ENCODE measurements at places on chromosomes 4 and X.

DNA sequence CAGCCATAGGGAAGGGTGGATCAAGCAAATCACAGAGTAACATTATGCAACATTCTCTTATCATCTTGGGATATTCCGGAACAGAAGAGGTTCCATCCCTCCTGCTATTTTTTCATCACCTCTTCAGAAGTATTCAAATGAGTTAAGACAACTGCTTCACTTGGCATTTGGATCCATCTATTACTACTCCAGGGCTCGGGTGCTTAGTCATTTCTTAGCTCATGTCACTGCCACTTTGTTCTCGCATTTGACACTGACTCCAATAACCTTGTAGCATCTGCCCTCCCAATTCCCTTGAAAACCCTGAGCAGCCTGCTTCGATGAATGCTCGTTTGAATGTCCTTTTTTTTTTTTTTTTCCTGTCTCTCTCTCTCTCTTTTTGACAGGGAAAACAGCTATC, 114.9 kb downstream of the PPARGC1A start:
- DNase-seq: no peak

DNA sequence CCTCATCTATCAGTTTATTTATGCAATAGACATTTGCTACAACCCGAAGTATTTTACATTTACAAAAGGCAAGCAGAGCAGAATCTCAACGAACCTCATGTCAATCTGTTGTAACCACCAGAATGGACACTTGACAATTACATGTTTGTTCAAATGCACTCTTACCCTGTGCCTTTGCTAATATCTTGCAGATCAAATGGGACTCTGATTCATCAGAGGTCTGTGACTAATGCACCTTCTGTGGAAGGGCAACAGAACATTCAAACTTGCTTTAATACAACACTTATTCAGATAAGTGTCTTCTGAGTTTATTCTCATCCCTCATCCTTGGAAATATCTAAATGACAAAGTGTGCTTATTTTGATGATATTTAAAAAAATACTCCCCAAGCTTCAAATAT, 644.7 kb upstream of the PCDH10 start:
- no peak for DNase-seq

DNA sequence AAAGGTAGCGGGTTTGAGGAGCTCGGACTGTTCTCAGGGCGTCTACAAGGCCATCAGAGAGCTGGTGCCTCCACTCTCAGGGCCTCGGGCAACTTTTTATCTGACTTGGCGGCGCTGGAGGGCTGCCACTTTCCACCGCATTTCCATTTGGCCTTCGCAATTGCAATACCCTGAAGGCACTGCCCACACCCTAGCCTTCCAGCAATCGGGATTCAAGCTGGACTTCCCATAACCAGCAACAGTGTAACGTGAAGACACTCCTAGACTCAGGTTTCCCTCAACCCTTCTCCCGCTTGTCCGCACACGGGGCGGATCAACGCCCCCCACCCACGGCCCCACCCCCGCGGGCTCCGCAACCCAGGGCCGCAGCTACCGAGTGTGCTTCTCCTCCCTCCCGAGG, 50.2 kb upstream of the BCOR start:
- no peak for DNase-seq

GRCh38 chr4:182483685-182484084, 240.5 kb downstream of the TENM3 start:
- no peak for DNase-seq

DNA sequence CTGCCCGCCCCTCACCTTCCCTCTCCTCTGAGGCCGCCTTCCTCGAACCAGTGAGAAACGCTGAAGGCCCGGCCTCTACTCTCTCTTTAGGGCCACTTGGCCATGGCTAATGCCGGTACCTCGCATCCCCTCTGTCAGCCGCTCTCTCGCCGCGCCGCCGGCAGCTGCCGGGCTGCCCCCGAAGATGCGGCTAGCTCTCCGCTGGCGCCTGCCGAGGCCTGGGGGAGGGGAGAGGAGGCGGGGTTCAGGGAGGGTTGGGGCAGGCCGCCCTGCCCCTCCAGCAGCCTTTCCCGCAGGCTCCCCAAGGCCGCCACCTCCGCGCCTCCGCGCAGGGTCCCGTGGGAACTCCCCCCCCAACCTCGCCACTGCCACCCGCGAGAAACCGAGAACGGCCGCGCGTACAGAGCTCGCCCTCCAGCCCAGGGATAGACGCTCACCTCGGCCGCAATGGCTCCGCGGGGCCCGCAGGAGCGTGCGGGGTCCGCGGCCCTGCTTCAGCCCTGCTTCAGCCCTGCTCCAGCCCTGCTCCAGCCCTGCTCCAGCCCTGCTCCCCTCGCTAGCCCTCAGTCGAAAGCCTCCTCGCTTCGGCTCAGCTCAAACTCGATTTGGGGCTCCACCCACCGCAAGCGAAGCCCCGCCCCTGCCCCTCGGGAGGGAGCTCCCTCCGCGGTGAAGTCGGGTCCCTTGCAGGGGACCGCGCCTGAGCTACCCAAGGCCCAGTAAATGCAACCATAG, at the start of gene HUWE1:
TSS of gene HUWE1 (minus strand) at position 569 of the 735 bp plus-strand sequence. CDS start 32,612 bp downstream, outside the sequence.
- DNase-seq: peak; percentile 72

DNA sequence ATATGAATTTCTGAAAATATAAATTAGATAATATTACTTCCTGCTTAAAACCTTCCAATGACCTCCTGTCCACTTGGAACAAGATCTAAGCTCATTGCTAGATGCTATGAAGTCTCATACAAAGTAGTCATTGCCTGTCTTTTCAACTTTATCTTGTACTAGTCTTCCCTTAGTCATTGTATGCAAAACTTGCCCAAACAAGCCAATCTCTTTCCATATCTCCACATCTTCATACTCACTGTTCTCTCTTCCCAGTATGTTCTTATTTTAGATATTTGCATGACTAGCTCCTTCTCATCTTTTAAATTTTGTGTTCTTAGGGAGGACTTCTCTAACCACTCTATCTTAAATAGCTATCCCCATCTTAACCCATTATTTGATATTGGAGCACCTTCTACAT, 33.9 kb upstream of the CDX4 start:
- DNase-seq: no peak

DNA sequence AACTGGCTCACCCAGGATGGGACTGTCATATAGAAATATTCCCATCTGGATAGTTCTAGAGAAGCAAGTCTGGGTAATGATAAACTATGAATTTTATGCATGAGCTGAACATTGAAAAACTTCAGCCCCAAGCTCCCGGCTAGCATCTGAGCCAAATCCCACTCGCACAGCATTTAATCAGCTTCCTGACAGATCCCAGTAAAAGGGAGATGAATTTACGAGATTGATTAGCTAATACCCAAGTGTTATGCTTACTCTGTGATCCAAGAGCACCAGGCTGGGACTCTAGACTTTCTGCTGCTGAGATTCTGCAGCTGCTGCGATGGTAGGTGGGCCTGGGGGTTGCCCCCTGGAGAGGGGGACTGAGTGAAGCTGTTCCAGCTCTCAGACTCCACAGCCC, 28.0 kb downstream of the FRMPD3 start:
- DNase-seq: no peak

DNA sequence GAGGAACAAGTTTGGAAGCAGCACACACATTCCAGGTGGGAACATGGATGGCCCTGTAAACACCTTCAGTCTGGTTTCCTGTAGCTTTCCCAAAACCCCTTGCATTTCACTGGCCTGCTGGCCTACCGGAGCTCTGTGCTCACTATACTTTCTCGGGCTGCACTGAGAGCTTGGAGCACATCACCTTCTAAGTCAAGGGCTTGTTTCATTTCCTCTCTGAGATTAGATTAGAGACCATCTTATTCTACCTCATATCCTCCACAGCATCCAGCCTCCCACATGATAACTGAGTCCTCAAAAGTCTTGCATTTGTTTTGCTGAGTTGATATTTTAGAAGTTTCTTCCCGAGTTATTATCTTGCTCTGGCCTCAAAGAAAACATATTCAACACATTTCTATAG, 147.7 kb downstream of the RASL11B start:
- DNase-seq: no peak

DNA sequence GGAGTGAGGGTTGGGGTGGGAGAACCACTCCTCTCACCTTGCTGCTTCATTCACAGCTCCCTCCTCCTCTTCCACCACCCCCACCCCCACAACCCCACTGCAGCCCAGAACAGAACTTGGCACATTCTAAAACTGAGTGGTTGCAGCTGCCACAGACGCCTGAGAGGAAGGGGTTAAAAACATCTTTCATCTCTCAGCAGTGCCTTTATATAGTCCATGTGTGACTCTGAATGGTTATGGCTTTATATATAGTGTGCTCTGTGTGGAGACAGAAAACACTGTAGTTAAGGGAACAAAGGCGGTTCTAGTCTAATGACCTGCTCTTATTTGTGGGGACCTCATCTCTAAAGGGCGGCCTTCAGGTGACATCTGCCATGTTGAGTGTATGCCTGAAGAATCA, 144.8 kb downstream of the BCOR start:
- DNase-seq: no peak

GRCh38 chr4:67934628-67935027, 28.7 kb downstream of the TMPRSS11A start:
- no peak for DNase-seq

- DNase-seq: no peak
These were observed 1482.6 kb downstream of the FAM133A start for GRCh38 chrX:95156566-95156965.

DNA sequence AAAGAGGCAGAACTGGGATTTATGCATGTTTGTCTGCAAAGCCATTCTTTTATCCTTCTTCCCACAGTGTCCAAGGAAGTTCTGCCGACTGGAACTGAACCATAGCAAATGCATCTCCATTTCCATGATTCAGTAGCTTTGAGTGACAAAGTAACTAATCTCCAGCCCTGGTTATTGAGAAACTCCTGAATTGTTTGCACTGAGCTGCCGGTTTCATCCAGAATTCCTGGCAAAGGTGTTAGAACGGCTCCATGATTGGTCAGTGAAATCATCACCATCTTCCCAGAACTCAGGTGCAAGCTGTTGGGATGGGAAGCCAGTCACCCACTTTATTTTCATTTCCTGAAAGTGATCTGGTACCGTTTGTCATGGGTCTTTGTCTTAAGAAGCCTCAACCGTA, 47.0 kb upstream of the SLC34A2 start:
- DNase-seq: no peak

- no peak for DNase-seq
These were observed 23.2 kb upstream of the ZCCHC13 start for GRCh38 chrX:74280759-74281158.

DNA sequence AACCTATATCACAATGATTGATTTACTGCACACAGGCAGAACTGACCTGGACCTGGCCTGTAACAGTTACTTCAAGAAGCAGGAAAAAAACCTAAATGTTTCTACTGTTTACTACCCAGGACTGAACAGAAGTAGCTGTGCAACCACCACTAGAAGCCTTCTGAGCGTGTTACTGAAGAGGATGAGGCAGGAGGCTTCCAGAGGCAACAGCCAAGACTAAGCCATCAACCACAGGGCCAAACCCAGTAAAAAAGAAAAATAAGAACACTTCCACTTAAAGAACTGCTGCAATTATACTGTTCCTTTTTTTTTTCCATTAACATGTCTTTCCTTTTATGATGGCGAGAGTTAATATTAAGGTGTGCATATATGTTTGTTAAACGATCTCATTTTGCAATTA, 29.4 kb upstream of the TTC29 start:
- no peak for DNase-seq

- no peak for DNase-seq
These were observed 4.6 kb downstream of the HMX1 start for GRCh38 chr4:8866828-8867623.

DNA sequence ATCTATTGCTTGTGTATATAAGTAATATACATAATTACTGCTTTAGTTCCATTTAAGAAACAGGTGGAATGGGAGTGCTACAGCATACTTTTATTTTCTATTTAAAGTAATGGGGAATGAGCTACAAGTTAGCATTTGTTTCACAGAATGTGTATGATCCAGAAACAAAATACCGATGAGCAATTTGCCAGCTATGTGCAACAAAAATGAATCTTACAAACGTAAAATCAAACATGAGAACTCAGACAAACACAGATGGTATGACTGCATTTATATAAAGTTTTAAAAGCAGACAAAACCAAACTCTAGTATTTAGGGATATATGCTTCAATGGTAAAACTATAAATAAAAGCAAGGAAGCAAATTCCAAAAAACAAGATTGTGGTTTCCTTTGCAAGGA, 141.7 kb downstream of the PAPSS1 start:
- no peak for DNase-seq

DNA sequence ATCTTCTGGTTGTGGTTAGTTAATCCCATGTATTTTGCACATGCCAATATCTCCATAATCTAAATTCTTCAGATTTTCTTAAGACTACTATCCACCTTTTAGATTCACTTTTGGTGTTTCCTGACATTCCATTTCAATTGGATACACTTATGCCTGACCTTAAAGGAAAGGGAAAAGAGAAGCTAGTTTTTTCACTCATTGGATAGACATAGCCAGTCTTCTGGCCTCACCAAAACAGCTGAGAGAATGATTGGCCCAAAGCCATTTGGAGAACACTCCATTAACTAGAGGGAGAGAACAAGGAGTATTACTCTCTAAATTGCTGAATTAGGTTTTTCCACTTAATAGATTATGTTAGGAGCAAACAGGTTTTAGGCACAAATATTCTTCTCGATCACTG, 4.0 kb downstream of the PRPS1 start:
- DNase-seq: no peak

DNA sequence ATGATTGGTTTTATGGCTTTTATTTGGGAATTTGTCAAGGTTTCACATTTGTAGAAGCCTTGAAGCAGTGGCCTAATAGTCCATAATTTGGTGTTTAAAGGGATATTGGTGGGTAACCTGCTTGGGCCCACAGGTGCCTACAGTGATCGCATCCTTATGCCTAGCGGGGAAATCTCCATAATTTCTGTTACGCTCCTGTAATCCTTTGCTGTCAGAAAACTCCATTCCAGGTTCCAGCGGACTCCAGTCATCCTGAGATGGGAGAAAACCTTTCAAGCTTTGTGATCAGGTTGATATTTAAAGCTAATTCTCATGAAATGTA, 257.0 kb upstream of the JADE1 start:
- DNase-seq: no peak

GRCh38 chr4:71009086-71009485, 15.6 kb downstream of the DCK start:
- no peak for DNase-seq

GRCh38 chrX:108699368-108699767, 37.0 kb downstream of the IRS4 start:
- DNase-seq: no peak

GRCh38 chrX:123807835-123808416, 51.9 kb upstream of the XIAP start:
- DNase-seq: no peak

- DNase-seq: no peak
These were observed 319.8 kb upstream of the SLC7A11 start for GRCh38 chr4:138561906-138562305.
